ENCODE measurements at places on chromosomes 16 and 17. TPM values are rescaled to one million over a fixed set of nuclear protein-coding genes. Genes with fewer than 3 reads are reported as not detected.

DNA sequence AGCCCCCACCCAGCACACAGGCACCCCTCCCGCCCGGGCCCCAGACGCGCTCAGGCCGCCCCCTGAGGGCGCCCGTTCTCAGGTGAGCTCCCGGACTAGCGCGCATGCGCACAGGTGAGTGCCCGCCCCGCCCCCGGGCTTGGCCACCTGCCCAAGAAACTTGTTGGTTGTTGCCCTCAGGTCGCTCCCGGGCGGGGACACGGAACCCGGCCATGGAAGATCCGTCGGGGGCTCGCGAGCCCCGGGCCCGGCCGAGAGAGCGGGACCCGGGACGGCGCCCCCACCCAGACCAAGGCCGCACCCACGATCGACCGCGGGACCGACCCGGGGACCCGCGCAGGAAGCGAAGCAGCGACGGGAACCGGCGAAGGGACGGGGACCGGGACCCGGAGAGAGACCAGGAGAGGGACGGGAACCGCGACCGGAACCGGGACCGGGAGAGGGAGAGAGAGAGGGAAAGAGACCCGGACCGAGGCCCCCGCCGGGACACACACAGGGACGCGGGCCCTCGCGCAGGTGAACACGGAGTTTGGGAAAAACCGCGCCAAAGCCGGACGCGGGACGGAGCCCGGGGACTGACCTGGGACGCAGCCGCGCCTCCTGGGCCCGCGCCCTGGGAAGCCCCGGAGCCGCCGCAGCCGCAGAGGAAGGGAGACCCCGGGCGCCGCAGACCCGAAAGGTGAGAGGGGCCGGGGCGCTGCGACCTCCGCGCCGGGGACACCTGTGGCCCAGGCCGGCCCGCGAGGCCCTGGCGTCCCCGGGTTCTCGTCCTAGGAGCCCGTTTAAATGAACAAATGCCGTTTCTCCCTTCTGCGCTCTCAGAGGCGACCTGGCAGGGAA lies at the start of gene MARVELD3:
MARVELD3 (plus strand) TSS at position 167 of the 840 bp plus-strand sequence; CDS start at position 213, 46 bp downstream.
- DNase-seq, result peak; percentile 92

- DNase-seq, result no peak
These were observed 117.9 kb downstream of the SEC14L1 start for GRCh38 chr17:77258638-77259037.

DNA sequence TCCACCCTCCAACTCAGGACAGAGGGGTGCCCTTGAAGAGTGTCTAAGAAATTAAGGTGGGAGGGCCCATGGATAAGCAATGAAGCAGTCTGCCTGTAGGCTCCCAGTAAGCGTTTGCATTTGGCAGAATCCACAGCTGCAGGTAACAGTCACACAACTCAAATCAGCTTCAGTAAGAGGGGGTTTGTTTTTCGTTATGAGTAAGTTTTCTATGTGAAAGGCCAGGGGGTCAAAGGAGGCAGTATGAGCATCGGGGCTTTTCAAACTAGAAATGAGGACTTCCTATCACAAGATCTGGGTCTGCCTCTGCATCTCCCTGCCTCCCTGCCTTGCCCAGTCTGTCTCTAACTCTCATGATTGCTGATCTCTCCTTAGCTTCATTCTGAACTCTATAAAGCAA lies 128.1 kb upstream of the CCL2 start:
- no peak for DNase-seq

DNA sequence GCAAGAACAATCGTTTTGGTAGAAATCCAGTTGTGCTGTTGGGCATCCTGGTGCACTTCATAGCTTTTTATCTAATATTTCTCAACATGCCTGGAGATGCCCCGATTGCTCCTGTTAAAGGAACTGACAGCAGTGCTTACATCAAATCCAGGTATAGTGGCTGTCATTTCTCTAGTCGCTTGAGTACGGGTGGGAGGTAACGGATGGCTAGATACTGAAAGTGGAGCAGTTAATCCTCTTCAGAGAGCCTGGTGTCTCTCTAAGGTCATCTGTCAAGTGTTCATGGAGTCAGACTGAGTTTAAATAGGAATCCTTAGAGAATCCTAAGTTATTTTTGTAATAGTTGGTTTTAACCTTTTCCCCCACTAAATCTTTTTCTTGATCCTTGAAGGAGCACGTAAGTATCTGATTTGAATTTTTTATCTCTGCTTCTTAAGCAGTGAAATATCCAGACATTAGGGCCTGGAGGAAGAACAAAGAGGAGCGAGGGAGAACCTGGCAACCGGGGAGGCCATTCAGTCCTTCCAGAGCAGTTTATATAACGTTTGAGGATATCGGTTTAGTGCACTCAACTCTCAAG lies 37.2 kb downstream of the MFSD11 start:
- DNase-seq, result no peak

GRCh38 chr17:27321372-27321771 lies 27.5 kb downstream of the WSB1 start:
- no peak for DNase-seq

DNA sequence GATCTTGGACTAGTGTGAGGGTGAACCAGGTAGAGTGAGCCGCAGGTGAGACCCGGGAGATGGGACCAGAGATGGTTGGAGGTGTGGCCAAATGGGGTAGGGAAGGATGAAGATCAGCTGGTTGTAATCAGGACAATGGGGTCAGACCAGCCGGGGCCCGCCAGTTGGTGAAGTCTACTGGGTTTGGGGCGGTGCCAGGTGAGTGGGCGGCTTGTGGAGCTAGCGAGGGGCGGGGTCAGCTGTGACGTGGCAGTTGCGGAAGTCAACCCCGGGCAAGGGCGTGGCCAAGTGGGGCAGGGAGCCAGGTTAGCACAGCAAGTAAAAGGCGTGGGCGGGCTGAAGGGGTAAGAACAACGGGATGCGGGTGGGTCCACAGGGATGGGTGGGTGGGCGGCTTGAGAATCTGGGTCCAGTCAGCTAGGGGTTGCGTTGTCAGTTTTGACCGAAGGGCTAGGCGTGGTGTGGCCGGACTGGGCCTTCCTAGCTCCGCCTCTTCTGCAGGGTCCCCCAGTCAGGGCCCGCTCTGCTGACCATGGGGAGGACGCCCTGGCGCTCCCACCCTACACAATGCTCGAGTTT lies 25.5 kb upstream of the ALKBH5 start:
- DNase-seq, result peak; percentile 98

ABCC12 gene
- not detected for polyA plus RNA-seq

TNFRSF17 gene
- not detected for polyA plus RNA-seq

SOX9 gene
- 74.6 TPM for polyA plus RNA-seq

DNA sequence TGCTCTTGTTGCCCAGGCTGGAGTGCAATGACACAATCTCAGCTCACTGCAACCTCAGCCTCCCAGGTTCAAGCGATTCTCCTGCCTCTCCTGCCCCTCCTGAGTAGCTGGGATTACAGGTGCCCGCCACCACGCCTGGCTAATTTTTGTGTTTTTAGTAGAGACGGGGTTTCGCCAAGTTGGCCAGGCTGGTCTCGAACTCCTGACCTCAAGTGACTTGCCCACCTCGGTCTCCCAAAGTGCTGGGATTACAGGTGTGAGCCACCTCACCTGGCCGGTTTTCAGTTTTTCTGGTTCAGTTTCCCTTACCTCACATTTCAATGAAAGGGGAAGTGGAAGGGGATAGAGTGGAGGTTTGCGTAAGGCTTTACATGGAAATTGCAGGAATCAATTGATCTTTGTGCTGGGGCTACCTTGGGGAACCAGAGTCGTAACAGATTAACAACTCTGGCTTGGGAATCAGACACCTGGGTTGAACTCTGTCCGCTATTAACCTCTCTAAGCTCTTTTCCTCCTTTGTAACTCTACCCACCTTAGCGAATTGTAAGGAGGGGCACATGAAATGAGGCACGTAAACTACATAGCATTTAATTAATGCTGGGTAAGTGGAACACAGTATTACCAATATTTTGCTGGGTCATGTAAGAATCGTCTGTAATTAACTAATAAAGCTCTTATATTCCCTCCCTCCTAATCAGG lies 3.2 kb downstream of the MPV17L start:
- peak; percentile 47 for DNase-seq

C16orf92 gene
- not detected for polyA plus RNA-seq

DNA sequence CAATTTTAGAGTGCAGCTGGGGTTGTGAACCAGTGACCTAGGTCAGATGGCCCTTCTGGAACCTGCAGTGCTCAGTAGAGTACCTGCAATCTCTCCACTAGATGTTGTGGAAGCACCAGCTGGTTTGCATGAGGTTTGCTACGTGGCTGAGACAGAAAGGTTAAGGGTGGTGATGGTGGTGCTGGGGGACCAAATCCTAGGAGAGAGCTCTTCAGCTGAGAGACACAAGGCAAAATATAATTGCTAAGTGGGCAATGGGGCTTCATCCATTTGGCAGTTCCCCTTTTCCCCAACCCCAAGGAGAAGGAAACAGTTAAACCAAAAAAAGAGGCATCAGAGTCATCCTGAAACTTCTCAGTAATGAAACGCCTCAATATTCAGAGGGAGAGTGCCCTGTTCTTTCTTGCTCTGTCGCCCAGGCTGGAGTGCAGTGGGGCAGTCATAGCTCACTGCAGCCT lies 13.9 kb downstream of the ITPRIPL2 start:
- DNase-seq, result no peak

DNA sequence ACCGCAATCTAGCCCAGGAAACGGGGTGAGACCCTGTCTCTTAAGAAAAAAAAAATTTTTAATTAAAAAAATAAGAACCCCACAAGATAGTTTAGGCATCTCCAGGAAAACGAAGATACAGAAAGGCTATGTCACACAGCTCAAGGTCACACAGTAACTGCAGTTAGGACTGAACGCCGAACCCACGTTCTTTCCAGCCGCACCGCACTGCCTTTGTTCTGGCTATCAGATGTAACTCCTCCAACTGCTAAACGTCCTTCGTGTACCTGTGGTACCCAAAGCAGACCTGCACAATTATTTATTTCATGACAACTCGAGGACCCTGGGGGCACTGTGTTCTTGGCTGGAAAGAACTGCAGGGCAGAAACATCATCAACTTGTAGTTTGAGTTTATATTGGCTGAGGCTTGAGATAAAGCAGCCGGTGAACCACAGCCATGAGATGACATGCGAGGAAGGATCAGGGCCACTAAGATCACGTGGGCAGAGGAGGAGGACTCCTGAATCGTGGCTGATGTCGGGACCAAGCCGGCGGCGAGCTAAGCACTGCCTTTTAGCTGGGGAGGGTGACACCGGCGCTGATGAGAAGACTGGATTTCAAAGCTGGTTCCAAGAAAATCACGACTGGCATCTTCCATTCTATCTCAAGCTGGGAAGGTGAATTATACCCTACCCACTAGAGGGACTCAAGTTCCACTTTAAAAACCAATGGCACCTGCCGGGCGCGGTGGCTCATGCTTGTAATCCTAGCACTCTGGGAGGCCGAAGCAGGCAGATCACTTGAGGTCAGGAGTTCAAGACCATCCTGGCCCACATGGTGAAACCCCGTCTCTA lies 20.7 kb upstream of the MNT start:
- DNase-seq, result no peak

DNA sequence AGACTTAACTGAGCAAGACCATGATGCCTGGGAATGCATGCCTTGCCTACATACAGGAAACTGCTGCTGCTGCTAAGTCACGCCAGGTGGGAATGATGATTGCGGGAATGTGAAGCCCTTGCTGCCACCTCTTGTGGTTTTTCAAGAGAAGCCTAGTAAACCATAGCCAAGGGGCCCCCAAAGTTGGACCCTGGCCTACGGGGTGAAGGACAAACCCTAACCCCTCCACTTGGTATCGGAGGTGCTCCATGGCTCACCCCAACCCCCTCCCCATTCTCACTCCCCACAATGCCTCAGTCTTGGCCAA lies 233.9 kb downstream of the ZNF423 start:
- no peak for DNase-seq

DNA sequence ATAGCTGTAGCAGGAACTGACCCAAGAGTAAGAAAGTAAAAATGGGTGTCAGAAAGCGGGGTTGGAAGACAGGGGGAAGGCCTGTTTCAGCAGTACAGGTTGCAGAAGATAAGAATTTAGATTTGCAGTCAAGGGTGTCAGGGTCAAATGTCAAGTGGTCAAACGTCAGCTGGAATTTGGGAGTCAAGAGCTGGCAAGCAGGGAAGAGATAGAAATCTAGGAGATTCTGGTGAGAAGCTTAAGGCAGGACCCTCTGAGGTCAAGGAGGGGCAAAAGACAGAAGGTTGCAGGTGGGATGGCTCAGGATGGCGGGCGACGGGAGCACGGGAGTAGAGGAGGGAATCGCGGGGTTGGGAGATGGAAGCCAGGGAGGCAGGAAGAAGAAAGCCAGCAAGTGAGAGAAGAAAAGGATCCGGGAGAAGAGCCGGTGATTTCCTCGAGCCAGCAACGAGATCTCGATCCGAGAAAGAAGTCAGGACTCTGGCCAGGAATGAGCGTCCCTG lies 335 bp downstream of the SLC25A35 start:
- no peak for DNase-seq

DNA sequence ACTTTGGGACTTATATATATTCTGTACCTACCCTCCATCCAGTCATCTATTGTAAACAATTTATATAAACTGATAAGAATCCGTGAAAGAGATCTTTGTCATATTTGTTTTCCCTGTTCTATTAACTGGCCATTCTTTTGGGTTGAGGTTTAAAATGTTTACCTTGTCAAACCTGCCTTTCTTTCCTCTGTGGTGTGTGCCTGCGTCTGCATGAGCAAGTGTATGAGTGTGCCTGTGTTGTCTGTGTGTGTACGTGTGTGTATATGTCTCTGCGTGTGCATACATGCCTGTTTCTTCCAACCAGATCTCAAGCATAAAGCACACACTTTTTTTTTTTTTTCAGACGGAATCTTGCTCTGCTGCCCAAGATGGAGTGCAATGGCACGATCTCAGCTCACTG lies 201.5 kb downstream of the C16orf95 start:
- no peak for DNase-seq

DNA sequence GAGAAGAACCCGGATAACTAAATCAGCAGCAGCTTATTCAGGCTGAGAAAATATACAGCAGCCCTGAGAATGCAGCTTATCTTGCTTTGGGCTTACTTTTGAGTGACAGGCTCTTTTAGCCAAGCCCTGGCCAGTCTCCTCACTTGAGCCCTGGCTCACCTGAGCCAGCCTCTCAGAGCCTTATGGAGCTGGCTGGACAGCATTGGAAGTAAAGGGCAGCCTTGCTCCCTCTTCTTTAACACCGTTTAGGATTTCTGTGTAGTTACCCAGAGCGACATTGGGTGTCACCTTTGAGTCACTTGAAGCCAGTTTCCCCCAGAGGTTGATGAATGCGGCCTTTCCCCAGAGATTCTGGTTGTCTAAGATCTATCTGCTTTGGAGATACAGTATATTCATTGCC lies 7.7 kb upstream of the NPIPB2 start:
- peak; percentile 68 for DNase-seq

DNA sequence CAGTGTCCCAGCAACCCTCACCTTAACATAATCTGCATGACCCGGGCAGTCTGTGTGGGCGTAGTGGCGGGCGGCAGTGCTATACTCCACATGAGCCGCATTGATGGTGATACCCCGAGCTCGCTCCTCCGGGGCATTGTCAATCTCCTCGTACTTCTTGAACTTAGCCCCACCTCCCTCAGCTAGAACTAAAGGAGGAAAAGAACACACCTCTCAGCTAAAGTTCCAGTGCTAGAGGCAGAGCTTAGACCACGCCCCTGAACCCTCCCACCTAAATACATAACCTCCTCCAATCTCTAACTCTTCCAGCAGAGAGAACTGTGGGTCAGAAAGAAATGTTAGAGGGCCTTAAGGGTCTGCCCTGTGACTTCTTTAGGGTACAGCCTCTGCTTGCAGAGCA lies 855 bp downstream of the TUFM start:
- DNase-seq, result peak; percentile 69

C1QTNF1 gene
- polyA plus RNA-seq, result 13.3 TPM
